ENCODE measurements at places on chromosomes 5 and 9. TPM values are rescaled to one million over a fixed set of nuclear protein-coding genes. Genes with fewer than 3 reads are reported as not detected.

ANXA2R gene
- total RNA-seq: 1.9 TPM

SYK gene
- 3.8 TPM for total RNA-seq

GRCh38 chr5:50929174-50929573 is 262.7 kb downstream of the PARP8 start:
- no peak overlapping the region for H3K27ac ChIP-seq
- DNase-seq: no peak
- H3K4me1 ChIP-seq: no peaks in the 10 kb centered on the region
- H3K4me3 ChIP-seq: no peak overlapping the region
- peaks cover 29% of the 10 kb centered on the region for H3K27me3 ChIP-seq

DNA sequence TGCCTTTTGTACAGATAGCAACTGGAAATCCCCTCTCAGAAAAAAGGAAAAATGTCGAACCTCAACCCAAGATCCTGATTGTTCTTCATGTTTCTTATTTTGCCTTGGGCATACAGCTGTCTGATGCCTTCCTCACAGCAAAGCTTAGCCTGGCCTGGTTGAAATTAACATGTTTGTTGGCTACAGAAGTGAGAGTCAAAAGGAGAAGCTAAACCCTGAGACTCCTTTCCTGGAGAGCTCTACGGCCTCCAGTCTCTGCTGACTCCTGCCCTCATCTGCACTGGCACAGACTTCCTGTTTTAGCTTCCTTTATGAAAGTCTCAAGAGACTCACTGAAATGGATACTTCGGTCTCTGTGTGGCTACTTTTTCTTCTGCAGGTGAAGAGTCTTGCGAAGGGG is 186.7 kb downstream of the PARP8 start:
- DNase-seq: no peak
- H3K4me3 ChIP-seq: no peak overlapping the region
- H3K4me1 ChIP-seq: peaks cover 15% of the 10 kb centered on the region
- H3K27me3 ChIP-seq: no peaks in the 10 kb centered on the region

DNA sequence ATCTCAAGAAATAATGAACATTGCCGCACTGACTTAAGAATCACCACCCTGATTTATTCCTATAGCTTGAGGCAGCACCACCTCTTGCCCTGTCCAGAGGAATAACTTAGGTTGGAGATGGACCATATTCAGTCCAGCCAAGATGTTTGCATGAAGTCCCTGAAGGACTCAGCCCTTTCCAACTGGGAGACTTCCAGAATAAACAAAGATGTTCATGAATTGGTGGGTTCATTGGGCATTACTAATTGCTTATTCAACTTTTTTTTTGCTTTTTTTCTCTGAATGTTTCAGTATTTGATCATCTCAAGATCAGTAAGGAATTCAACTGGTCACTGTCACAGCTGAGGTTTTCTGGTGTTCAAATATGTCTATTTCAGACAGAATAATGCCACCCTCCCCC is 470.6 kb downstream of the CCDC171 start:
- H3K27ac ChIP-seq: no peak overlapping the region
- DNase-seq: no peak

GRCh38 chr5:158320178-158320674 is 461.3 kb upstream of the CLINT1 start:
- H3K36me3 ChIP-seq: no peaks in the 10 kb centered on the region
- no peak overlapping the region for H3K27ac ChIP-seq
- no peak overlapping the region for H3K4me3 ChIP-seq
- H3K27me3 ChIP-seq: peaks cover 6% of the 10 kb centered on the region

- peaks cover 2% of the 10 kb centered on the region for H3K4me1 ChIP-seq
- H3K27ac ChIP-seq: no peak overlapping the region
- no peaks in the 10 kb centered on the region for H3K36me3 ChIP-seq
- no peak for DNase-seq
These were observed 13.2 kb upstream of the LVRN start for GRCh38 chr5:115949096-115949495.

All from mesothelial cell of epicardium (in vitro differentiated cells).